ENCODE measurements at places on chromosomes 12 and 14. TPM values are rescaled to one million over a fixed set of nuclear protein-coding genes. Genes with fewer than 3 reads are reported as not detected.

CLEC4D gene
- total RNA-seq = not detected

CLBA1 gene
- total RNA-seq = 17.3 TPM

MCRS1 gene
- 55.4 TPM for total RNA-seq

NTS gene
- not detected for total RNA-seq

MAP3K9 gene
- total RNA-seq = 14.0 TPM

GALNT9 gene
- total RNA-seq = 0.44 TPM

PMEL gene
- total RNA-seq = 5.8 TPM

PPP1R36 gene
- total RNA-seq = 4.6 TPM

GALNT6 gene
- total RNA-seq = 9.9 TPM

TPPP2 gene
- 0.62 TPM for total RNA-seq
